ENCODE measurements at places on chromosomes 4 and X.

DNA sequence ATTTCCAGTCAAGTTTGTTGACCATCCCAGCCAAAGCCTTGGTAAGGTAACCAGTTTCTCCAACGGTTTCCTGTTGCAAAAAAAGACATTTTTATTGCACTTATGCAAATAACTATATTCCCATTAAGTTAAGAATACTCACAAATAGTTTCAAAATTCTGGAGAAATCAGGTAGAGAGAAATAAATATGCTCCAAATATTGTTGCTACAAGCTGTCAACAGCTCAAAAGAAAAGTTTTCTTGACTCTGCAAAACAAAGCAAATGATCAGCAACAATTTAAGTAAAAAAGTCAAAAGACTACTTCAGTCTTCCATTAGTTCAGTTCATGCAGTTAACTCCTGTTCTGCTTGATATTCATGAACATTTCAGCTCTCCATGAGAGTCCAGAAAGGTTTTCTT is 49.0 kb upstream of the UGT8 start:
- no peak for DNase-seq

DNA sequence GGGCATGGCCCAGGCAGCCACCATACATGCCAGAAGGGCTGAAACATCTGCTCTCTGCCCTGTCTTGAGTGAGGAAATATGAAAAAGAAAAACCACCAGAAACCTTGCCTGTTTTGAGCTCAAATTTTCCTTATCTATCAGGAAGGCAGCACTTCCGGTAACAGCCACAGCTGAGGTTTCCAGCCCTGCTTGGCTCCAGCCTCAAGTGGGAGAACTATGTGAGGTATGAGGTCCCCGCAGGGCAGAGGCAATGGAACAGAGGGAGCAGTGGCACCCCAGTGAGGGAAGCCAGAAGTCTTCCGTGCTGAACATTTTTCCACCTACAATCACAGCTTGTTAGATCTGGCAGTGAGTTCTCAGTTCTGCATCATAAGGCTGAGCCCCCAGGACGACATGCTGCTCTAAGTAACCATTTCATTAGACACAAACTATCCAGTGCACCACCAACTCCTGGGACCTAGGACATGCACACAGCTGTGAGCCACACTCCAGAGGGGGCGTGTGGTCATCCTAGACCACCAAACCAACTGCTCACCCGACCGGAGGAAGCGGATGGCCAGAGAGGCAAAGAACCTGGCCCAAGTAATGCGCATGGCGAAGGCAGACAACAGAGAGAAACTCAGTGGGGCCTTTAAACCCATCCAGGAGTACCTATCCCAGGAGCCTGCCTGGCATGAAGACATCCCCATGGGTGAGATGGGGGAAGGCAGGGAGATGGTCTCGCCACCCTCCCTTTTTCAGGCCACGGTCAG is 22.6 kb downstream of the WDR1 start:
- DNase-seq: no peak

DNA sequence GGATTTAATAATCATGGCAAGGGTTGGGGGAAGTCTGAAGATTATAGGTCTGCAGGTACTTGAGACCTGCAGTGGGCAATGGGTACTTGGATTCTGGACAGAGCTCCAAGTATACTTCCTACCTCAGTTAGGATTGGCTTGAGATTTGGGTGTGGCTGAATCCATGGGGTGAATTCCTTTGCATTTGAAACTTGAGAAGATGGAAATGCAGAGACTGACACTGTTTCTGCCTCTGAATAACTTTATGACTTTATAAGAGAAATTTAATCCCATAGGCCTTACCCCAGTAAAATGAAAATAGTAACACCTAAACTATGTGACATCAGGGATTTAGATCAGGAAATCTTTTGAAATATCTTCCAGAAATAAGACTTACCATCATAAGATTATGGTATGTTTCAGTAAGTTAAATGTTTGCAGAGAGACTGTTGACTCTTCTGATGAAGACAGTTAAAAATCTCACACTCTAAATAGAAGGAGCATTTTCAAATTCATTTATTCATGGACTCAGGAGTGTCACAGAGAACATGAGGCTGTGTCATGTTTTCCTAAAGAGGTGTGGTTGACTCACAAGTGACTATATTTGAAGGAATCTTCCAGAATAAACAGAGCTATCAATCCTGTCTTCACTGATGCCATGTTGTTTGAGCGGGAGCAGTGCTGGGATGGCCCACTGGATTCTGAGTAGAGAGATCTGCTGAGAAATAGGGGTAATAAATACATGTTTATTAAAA is 513.5 kb upstream of the NR3C2 start:
- no peak for DNase-seq

GRCh38 chrX:43861750-43862149 is 20.5 kb downstream of the MAOB start:
- DNase-seq: no peak

- DNase-seq: peak; percentile 69
These were observed at the start of gene SHROOM2 for GRCh38 chrX:9785944-9786797. SHROOM2 (plus strand) TSS chrX:9786429; CDS start chrX:9786546, 117 bp downstream.

DNA sequence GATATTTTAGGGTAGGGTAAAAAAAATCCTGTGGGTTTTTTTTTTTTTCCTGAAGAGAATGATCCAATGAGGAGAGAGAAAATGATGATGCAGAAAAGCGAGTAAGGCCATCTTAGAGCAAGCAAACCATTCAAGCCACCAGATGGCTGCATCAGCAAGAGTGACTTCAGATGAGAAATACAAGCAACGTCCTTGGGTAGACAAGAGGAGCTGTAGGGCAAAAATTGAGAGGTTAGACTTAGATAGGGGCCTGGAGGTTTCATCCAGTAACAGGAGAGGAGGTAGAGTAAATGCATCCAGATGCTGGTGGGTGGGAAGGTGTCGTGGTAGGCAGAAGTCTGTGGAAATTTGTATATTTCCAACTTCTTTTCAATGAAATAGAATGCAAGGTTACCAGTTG is 14.6 kb downstream of the FTHL17 start:
- DNase-seq: no peak

GRCh38 chrX:42094218-42094617 is 170.9 kb upstream of the CASK start:
- no peak for DNase-seq

DNA sequence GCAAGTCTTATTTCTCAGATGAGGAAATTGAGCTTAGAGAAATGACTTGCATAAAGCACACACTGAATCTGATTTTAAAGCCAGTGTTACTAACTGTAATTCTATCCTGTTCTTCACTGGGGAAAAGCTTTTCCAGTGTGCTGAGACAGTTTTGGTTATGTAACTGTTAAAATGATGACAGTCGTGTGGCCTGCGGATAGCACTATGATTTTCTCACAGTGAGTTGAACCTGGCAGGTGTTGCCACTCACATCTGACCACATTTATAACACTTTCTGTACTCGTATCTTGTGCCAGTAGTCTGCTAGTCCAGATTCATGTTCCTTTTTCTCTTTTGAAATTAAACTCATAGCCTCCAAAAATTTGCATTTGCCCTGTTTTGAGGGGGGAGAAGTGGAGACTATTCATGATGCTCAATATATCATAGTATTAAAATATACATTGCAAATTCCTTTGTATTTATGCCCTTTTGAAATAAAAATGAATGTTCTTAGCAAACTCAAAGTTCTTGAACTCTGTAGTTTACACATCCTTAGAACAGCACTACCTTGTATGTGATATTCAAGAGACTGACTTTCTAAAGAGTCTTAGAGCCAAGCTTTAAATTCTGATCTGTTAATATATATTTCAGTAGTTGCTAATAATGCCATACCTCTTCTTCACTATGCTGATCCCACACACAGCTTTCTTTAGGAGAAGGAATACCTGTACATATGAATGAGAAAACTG is 132.3 kb downstream of the PDLIM5 start:
- DNase-seq: no peak

All from posterior vena cava (tissue), 2 donors.